ENCODE measurements at places on chromosomes 11 and 22.

GRCh38 chr11:129458278-129458677 lies 82.6 kb downstream of the BARX2 start:
- no peak for DNase-seq

DNA sequence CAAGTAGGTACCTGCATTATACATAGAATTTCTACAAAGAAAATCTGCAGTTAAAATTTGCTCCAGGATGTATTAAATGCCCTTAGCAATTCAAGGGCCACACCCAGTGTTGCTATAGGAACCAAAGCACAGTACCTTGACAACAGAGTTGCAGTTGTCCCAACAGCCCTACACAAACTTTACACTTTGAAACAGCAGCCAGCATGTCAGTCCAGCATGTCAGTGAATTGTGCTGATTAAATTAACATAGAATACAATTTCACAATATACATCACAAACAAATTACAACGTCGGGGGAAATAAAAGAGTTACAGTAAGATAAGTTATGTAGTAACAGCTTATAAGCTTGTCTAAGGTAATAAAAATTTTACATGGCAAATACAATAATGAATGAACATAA lies 389.2 kb downstream of the SOX6 start:
- no peak for DNase-seq

DNA sequence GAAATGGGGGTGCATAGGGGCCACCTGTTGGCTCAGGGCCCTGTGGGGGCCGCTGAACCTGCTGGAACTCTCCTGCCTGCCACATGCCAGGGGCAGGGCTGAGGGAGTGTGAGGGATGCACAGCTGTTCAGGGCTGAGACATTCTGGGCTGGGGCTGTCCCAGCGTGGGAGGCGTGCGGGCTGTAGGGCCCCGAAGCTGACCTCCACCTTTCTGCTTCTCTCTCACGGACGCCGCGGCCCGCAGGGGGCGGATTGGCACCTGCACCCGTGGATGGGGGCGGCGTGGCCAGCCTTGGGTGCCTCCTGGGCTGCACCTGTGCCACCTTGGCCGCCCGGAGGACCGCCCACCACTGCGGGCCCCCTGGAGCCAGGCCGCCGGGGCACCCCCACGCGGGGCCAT lies 4.1 kb downstream of the CCDC188 start:
- no peak for DNase-seq

GRCh38 chr22:26660961-26661578 lies 3.7 kb downstream of the MIAT start:
- no peak for DNase-seq

GRCh38 chr22:17120711-17121232 lies 388 bp downstream of the TMEM121B start:
- no peak for DNase-seq

GRCh38 chr11:115324581-115325432 lies 179.4 kb downstream of the CADM1 start:
- peak; percentile 51 for DNase-seq
